SK-N-SH (cell line): ENCODE measurements at places on chromosomes 4 and X.

DNA sequence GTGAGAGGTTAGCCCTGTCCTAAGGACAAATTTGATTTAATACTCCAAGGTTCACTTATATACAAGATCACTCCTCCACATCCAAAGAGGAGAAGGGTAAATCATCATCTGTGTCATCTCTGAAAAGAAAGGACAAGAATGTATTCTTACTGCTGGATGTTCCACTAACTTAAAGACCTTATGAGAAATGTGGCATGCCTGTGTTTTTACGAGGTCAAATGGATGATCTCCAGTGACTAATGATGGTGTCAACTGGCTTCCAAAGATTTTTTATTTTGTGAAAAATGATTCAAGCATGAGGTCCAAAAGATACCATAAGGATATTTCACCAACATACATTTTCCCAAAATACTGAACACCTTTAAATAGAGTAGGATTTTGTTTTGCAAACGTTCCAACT is 143.4 kb downstream of the PTCHD1 start:
- no peaks in the 10 kb centered on the region for H3K27me3 ChIP-seq
- no peak overlapping the region for H3K4me3 ChIP-seq
- no peak for DNase-seq
- no peaks in the 10 kb centered on the region for H3K4me1 ChIP-seq
- no peak overlapping the region for H3K27ac ChIP-seq

DNA sequence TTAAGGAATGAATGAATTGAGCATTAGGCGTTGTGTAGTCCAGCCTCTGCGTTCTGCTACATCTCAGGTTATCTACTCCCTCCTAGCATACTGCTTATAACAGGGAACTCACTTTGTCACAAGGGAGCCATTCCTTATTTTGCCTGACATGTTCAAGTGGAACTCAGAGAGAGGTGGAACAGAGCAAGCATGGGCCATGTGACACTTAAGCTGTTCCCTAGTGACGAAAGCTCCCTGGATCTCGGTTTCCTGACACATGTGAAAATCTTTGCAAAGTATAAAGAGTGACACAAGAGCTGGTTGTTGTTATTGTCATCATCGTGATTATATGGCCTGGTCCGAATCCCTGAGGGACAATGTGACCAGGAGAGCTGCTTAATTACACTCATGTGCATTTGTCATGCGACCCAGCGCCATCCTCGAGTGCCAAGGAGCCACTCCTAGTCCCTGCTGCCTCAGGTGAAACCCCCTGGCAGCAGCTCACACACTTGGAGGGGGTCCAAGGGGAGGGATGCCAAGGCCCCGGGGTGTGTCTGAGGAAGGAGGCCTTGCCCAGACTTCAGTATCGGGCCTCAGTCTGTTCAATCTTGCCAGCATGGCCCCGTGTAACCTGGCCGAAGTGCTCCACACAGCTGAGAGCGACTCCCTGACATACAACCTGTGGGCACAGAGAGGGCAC is 98.5 kb upstream of the MAP3K15 start:
- no peak for DNase-seq
- no peak overlapping the region for H3K27ac ChIP-seq
- H3K4me1 ChIP-seq: no peaks in the 10 kb centered on the region; the same call in 1 of the 2 replicates
- H3K27me3 ChIP-seq: no peaks in the 10 kb centered on the region
- no peaks in the 10 kb centered on the region for H3K36me3 ChIP-seq

GRCh38 chrX:981791-982626 is 230.4 kb downstream of the CRLF2 start:
- no peak for DNase-seq
- H3K4me3 ChIP-seq: no peak overlapping the region
- H3K27me3 ChIP-seq: no peaks in the 10 kb centered on the region; the same call in 1 of the 2 replicates
- H3K27ac ChIP-seq: no peak overlapping the region
- no peaks in the 10 kb centered on the region for H3K36me3 ChIP-seq
- H3K4me1 ChIP-seq: no peaks in the 10 kb centered on the region

- H3K4me3 ChIP-seq: no peak overlapping the region
- no peaks in the 10 kb centered on the region for H3K27me3 ChIP-seq
- no peaks in the 10 kb centered on the region for H3K4me1 ChIP-seq
- no peaks in the 10 kb centered on the region for H3K36me3 ChIP-seq
- H3K27ac ChIP-seq: no peak overlapping the region
- DNase-seq: no peak
Measured at GRCh38 chr4:88295656-88296055, 11.3 kb upstream of the PPM1K start.

DNA sequence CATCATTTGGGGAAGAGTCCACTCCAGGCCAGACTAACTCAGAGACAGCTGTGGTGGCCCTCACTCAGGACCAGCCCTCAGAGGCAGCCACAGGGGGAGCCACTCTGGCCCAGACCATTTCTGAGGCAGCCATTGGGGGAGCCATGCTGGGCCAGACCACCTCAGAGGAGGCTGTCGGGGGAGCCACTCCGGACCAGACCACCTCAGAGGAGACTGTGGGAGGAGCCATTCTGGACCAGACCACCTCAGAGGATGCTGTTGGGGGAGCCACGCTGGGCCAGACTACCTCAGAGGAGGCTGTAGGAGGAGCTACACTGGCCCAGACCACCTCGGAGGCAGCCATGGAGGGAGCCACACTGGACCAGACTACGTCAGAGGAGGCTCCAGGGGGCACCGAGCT is 3.3 kb upstream of the ERAS start:
- H3K36me3 ChIP-seq: no peaks in the 10 kb centered on the region
- DNase-seq: peak; percentile 32
- H3K4me1 ChIP-seq: no peaks in the 10 kb centered on the region
